ENCODE measurements at places on chromosomes 12 and 14.

DNA sequence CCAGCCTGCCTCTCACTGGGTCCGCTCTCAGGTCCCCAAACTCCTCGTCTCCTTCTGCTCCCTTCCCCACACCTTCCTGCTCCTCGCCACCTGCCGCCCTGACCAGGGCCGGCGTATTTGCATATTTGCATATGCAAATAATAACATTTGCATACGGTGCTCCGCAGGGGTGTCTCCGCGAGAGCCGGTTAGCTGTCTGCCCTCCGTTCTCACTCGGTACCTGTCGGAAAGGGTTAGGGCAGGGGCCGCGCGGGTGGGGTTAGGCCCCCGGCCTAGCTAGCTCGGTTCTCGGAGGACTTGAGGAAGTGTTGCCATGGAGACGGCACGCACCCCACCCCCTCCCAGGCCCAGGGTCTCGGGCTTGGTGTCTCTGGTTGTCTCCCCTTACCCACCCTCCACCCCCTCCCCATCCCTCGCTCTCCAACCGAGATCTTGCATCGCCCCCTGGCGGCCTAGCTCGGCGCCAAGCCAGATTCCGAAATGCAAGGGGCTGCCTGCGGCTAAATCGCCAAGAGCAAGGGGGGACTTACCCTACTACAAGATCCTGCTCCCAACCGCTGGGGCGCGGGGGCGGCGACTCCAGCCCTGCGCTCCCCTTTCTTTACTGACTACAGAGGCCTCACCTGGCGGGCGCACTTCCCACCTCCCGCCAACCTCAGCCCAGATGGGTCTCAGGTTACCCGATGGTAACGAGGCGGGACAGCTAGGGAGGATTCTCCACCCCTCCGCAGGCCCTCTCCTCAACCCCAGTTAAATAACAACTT, 8.1 kb downstream of the STAC3 start:
- peak; percentile 96 for DNase-seq

- no peak for DNase-seq
Observed at GRCh38 chr12:21337959-21338744, 3.4 kb upstream of the SLCO1A2 start.

DNA sequence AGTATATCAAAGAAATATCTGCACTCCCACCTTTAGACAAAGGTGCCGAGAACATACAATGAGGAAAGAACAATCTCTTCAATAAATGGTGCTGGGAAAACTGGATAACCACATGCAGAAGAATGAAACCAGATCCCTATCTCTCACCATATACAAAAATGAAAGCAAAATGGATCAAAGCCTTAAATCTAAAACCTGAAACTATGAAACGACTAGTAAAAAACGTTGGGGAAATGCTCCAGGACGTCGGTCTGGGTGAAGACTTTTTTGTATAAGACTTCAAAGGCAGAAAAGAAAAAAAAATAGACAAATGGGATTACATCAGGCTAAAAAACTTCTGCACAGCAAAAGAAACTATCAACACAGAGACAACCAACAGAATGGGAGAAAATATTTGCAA, 83.8 kb downstream of the PPM1A start:
- DNase-seq: no peak

GRCh38 chr14:60594062-60594461, 55.2 kb downstream of the SIX1 start:
- no peak for DNase-seq

- DNase-seq: no peak
Observed at GRCh38 chr14:87971010-87971409, 22.0 kb downstream of the GALC start.

GRCh38 chr14:71169861-71170260, 262.6 kb downstream of the PCNX1 start:
- DNase-seq: peak; percentile 54

- no peak for DNase-seq
Observed at GRCh38 chr14:58299401-58300330, 1.3 kb downstream of the ARID4A start.

DNA sequence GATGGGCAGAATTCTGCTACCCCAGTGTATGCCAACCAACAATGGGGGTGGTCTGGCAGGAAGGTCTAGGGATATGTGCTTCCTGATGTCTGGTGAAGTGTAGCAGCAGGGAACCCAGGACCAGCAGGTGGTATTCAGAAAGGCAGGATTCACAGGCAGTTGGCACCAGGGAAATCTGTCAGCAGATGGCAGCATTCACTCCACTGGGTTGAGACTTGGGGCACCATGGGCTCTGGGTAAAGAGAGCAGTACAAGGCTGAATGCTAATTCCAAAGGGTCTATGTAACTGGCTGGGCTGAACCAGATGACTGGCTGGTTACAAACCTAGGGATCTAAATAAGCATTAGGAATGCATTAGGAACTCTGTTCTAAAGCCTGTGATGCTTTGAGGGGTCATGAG, 466.9 kb upstream of the STXBP6 start:
- no peak for DNase-seq

- no peak for DNase-seq
Observed at GRCh38 chr12:27644158-27644845, 51.9 kb upstream of the REP15 start.

- no peak for DNase-seq
Observed at GRCh38 chr12:122886851-122887818, 8.8 kb downstream of the VPS37B start.

DNA sequence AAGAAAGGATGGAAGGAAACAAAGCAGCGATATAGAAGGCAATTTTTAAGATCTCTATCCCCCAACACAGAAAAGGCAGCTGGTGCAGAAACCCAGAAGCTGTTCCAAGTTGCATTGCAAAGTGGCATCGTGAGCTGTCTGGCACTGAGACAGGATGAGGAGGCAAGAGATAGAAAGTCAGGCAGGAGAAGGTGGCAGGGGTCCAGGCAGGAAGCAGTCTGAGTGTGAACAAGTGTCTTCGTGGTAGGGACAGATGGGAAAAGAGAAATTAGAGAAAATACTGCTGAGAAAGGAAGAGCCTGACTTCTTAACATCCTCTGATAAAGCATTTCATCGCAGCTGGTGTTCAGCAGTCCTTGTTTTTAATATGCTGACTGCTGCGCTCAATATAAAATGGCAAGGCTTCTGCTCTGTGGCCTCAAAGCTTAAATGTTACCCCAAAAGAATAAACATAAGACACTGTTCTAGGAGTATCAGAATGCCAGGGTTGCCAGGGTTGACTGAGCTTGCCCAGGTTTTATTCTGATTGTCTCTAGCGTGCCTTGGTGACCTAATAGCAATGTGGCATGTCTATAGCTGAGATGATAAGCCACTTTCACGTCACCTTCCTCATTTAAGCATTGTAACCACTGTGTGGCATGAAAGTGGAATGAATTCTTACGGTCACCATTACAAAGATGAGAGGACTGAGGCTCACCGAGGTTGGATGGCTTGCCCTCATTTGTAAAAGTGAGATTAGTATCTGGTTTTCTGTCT, 397.6 kb downstream of the NUAK1 start:
- DNase-seq: peak; percentile 90

DNA sequence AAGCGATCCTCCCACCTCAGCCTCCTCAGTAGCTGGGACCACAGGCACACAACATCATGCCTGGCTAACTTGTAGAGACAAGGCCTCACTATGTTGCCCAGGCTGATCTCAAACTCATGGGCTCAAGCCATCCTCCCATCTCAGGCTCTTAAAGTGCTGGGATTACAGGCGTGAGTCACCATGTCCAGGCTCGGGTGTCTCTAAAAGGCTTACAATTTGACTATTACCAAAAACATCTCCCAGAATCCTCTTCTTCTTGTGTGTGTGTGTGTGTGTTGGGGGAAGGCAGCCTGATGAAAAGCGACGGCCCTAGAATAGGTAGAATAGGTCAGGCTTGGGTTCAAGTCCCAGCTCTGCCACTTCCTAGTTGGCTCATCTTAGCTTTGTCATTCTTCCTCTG, 16.8 kb downstream of the MSI1 start:
- no peak for DNase-seq

- no peak for DNase-seq
Observed at GRCh38 chr12:109967383-109968031, 28.7 kb downstream of the GIT2 start.
